ENCODE measurements at places on chromosomes 13 and 19. TPM values are rescaled to one million over a fixed set of nuclear protein-coding genes. Genes with fewer than 3 reads are reported as not detected.

The CALR3 gene
- total RNA-seq: not detected

The ATP12A gene
- total RNA-seq: not detected

The RYR1 gene
- total RNA-seq: 0.11 TPM

The ZNF154 gene
- total RNA-seq: under 0.01 TPM

The PALM3 gene
- total RNA-seq: not detected

The SLC25A41 gene
- total RNA-seq: not detected

The CDC37 gene
- 243 TPM for total RNA-seq

The PCDH17 gene
- 4.0 TPM for total RNA-seq

The FUT2 gene
- not detected for total RNA-seq

The CD37 gene
- total RNA-seq: not detected

All from dermis lymphatic vessel endothelial cell (primary cell).